NCI-H82 (cell line): ENCODE measurements at places on chromosomes 12 and 14.

- no peak for DNase-seq
Observed at GRCh38 chr12:38142974-38143373, 173.6 kb upstream of the ALG10B start.

- DNase-seq: peak; percentile 27
Observed at GRCh38 chr14:46369391-46369790, 282.2 kb downstream of the RPL10L start.

- no peak for DNase-seq
Observed at GRCh38 chr12:58007875-58008274, 66.5 kb downstream of the ATP23 start.

DNA sequence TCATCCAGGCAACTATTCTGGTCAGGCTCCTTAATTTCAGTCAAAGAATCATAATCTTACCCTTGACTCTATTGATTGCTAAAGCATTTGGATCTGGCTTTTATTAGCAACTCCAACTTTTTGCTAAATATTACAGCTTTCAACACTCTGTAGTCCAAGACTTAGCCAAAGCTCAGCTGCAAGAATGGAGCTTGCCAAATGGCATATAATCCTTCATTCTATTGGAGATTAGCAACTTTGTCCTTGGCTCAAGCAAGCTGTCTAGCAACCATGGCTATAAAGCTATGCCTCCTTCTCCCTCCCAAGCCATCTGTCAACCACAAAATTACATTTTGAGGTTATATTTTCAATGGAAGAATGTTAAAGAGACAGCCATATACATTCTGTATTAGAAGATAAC is 23.1 kb upstream of the NID2 start:
- DNase-seq: peak; percentile 9

DNA sequence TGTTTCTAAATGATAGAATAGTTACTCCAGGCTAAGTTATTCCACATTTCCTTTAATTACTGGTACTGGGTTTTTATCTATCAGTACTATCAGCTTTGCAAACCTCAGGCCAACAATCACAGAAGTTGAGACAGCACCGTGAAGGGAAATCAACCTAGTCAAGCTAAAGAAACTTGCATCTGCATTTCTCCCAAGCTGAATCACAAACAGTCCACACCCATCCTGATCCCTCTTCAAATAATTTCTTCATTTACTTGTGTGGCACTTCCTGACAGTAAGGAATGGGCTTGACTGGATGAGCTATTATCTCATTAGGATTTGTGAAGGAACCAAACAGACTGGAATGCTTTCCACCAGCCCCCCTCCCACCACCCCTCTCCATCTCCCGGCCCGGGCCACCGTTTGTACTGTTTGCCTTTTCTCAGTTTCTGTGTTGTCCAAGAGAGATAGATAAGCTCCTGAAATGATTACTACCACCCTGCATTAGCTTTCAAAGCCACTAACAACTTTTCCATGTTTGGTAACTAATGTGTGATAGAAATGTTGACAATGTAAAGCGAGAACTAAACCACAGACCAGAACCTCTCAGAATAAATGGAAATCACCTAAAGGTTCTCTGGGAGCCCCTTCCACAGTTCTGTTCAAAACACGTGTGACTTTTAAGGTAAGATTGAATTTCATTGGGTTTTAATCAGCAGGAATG is 236.3 kb downstream of the SLC25A21 start:
- DNase-seq: peak; percentile 3

DNA sequence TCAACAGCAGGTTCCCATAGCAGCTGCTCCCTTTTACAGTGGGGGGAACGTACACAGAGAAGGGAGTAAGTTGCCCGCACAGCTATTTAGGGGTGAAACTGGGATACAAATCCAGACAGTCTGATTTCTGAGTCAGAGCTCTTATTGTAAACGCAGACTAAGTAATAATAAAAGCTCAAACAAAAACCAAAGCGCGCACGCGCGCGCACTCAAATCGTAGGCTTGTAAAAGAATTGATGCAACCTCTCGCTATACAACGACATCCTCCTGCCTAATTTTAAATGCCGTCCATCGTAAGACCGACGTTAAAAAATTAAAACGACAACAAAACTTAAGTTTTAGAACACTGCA is 747 bp upstream of the DACT1 start:
- DNase-seq: peak; percentile 20

GRCh38 chr14:54213536-54213935 is 183.3 kb upstream of the CDKN3 start:
- DNase-seq: no peak

DNA sequence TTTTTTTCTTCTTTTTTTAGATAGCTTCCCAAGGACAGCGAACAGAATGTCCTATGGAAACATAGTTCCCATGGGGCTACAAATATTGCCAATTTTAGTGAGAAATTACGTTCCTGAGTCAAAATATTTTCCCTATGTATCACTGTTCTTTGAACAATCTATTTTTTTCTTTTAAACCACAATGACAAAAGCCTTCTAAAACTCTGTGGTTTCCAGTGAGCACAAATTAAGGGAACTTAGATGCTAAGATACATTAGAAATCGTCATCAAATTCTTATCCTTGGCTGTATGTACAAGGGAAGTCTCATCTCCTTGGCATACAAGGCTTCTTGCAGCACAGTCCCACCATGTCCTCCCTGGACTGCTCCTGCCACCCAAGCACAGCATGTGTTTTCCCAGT is 17.9 kb downstream of the CPM start:
- DNase-seq: no peak

DNA sequence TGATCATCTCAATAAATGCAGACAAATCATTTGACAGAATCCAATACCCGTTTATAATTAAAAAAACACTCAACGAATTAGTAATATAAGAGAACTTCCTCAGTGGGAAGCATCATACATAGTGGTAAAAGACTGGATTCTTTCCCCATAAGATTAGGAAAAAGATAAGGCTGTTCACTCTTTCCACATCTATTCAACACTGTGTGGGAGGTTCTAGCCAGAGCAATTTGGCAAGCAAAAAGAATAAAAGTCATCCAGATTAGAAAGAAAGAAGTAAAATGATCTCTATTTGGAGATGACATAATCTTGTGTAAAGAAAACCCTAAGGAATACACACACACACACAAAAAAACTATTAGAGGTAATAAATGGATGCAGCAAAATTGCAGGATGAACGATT is 38.4 kb downstream of the YEATS4 start:
- no peak for DNase-seq

DNA sequence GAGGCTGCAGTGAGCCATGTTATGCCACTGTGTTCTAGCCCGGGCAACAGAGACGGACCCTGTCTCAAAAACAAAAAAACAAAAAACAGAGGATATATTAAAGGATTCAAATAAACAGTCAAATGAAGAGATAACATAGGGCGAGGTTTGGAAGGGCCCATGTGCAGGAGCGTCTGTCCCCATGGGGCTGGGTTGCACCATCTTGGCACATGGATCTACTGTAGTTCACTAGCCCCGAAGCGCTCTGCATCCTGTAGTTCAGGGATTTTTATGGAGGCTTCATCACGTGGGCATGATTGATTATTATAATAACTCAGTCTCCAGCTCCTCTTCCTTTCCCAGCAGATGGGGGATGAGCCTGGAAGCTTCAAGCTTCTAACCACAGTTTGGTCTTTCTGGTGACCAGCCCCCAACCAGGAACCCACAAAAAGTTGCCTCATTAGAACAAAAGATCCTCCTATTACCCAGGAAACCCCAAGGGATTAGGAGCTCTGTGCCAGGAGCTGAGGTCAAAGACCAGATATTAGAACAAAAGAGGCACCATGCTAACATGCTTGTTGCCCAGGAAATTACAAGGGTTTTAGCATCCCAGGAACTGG is 59.9 kb downstream of the HCAR2 start:
- no peak for DNase-seq

GRCh38 chr12:55715169-55715764 is 579 bp upstream of the BLOC1S1 start:
- no peak for DNase-seq

GRCh38 chr12:11920231-11920630 is 150.5 kb upstream of the BCL2L14 start:
- no peak for DNase-seq

- DNase-seq: no peak
Observed at GRCh38 chr12:89663577-89664357, 44.9 kb downstream of the ATP2B1 start.

DNA sequence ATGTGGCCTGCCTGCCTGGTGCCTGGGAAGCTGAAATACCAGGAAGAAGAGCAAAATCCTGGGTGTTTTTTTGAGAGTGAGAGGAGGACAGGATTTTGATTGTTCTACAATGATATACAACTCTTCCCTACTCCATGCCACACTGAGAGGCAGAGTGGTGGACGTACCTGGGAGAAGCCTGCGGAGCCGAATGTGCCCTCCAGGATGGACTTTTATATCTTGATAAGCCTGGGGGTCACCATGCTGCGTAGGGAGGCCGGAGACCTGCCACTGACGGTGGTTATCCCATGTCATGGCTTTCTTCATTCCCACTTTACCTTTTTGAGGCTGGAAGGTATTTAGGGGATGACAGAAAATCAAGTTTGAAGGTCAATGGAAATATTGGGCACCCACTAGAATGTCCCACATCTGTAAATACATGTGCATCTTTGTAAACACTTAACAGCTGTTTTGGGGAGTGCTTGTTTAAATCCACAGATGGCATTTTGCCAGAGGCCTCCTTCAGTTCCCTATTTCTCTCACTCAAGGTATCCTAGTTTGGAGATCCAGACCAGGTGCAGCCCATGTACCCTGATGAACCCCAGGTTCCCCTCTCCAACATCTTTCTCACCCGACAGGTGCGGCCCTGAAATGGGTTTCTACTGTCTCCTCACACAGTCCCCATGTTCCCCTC is 1.1 kb upstream of the GLT1D1 start:
- no peak for DNase-seq

DNA sequence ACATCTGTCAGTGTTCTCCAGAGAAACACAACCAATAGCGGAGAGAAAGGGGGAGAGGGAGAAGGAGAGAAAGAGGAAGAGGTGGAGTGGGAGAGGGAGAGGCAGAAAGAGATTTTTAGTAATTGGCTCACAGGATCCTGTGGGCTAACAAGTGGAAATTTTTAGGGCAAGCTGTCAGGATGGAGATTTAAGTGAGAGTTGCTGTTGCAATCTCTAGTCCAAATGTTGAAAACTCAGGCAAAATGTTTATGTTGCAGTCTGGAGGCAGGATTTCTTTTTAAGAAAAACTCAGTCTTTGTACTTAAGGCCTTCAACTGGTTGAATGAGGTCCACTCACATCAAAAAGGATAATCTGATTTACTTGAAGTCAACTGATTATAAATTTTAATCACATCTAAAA is 12.5 kb upstream of the GLIPR1L2 start:
- peak; percentile 12 for DNase-seq

GRCh38 chr12:29320295-29321085 is 60.5 kb downstream of the ERGIC2 start:
- no peak for DNase-seq
